ENCODE measurements at places on chromosomes 6 and 20. TPM values are rescaled to one million over a fixed set of nuclear protein-coding genes. Genes with fewer than 3 reads are reported as not detected.

DNA sequence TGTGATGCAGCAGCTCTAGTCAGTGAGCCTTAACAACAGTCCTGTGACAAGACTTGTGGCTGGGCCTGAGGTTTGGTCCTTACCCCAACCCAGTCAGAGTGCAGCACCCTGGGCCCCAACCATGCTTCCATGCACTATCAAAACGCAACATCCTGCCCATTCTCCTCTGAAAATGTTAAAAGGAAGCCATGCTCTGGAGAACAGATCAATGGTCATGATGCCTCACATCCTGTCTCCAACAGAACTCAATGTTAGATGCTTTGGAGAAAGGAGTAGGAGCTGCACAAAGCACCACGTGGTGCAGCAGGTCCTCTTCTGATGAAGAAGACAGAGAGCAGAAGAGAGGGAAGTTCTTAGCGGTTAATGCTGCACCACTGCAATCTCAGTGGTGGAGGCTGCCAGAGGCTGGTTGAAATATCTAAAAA lies 41.9 kb downstream of the TRAM2 start:
- DNase-seq: no peak

DNA sequence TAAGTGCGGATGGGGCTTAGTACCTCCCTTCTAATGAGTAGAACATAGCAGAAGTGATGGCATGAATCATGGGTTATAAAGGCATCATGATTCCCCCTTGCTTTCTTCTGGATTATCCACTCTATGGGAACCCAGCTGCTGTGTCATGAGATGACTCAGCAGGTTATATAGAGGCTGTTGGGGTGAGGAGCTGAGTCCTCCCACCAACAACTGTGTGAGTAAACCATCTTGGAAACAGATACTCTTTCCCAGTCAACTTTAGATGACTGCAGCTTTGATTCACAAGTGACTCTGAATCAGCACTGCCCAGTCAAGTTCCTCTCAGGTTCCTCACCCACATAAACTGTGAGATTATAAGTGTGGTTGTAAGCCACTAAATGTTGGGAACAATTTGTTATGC lies 46.3 kb downstream of the FAM83B start:
- no peak for DNase-seq

- DNase-seq: no peak
Measured at GRCh38 chr20:20499439-20499838, 131.5 kb downstream of the INSM1 start.

The GSTA3 gene
- not detected for total RNA-seq

The APOBEC2 gene
- total RNA-seq: 42.1 TPM
